ENCODE measurements at places on chromosomes 5 and 9.

DNA sequence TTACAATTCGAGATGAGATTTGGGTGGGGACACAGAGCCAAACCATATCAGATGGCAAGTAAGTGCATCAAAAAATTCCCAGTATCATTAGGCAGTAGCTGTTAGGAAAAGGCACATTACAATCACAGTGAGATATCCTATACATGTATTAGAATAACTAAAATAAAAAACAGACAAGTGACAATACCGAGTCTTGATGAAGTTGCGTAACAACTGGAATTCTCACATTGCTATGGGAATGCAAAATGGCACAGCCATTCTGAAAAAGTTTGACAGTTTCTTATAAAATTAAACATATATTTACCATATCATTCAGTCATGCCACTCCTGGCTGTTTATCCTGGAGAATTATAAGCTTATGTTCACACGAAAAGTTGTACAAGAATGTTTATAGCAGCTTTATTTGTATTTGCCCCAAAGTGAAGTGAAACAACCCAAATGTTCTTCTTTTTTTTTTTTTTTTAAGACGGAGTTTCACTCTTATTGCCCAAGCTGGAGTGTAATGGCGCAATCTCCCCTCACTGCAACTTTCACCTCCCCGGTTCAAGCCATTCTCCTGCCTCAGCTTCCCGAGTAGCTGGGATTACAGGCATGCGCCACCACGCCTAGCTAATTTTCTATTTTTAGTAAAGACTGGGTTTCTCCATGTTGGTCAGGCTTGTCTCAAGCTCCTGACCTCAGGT is 93.1 kb upstream of the TLE1 start:
- no peak for DNase-seq

- no peak for DNase-seq
Measured at GRCh38 chr5:76547891-76548524, 75.2 kb downstream of the F2RL2 start.

GRCh38 chr9:19469271-19469670 is 60.5 kb downstream of the ACER2 start:
- DNase-seq: no peak

DNA sequence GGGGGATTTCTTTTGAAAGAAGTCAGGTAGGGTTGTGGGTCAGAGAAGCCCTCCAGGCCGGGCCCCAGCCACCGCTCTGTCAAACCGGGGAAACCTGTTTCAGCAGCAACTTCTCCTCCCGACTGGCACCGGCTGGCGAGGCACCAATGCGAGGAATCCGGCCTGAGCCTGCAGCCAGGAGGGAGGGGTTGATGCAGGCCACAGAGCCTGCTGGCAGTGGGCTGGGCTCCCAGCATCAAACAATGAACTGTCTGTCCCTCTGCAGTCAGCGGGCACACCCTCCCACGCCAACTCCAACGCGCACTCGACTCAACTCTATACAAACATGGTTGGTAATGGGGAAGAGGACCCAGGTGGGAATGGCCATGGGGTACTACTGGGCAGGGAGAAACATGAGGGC is 12.1 kb downstream of the PCDH1 start:
- DNase-seq: no peak

- no peak for DNase-seq
Measured at GRCh38 chr9:127305838-127306226, 41.3 kb downstream of the GARNL3 start.

GRCh38 chr5:38151878-38152277 is 106.5 kb upstream of the EGFLAM start:
- DNase-seq: no peak

DNA sequence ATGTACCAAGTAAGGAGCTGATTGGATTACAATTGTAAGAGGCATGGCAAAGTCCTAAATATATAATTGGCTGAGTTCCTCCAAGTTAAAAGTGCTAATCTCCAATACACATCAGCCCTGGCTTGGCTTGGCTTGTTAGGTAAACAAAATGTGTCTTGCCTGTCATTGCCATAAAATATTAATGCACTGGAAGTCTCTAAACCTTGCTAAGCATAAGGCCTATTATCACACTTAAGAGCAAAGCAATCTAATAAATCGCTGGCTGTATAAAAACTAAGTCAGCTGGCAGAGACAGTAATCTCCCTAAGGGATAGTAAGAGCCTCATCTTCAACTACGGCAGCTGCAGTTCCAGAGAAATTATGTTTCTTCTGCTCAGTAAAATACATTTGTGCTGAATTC is 418.6 kb upstream of the GRAMD2B start:
- no peak for DNase-seq

GRCh38 chr5:112978836-112979235 is 2.2 kb downstream of the DCP2 start:
- no peak for DNase-seq

DNA sequence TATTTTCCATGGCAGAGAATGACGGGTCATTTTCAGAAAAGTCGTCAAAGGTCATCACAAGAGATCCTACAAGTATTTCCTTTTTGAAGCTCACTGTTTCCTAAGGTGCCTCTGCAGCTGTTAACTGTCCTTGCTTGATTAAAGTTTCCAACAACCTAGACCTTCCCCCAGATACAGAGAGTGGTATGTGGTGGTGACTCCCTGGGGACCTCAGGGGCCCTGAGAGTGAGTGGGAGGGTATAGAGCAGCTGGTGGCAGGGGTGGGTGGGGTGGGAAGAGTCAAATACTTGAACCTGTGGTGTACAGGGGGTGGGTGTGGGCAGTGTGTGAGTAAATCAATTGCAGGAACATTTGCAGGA is 1.6 kb upstream of the CD72 start:
- DNase-seq: no peak

GRCh38 chr9:8817335-8817734 is 1017.8 kb upstream of the DMAC1 start:
- DNase-seq: no peak

DNA sequence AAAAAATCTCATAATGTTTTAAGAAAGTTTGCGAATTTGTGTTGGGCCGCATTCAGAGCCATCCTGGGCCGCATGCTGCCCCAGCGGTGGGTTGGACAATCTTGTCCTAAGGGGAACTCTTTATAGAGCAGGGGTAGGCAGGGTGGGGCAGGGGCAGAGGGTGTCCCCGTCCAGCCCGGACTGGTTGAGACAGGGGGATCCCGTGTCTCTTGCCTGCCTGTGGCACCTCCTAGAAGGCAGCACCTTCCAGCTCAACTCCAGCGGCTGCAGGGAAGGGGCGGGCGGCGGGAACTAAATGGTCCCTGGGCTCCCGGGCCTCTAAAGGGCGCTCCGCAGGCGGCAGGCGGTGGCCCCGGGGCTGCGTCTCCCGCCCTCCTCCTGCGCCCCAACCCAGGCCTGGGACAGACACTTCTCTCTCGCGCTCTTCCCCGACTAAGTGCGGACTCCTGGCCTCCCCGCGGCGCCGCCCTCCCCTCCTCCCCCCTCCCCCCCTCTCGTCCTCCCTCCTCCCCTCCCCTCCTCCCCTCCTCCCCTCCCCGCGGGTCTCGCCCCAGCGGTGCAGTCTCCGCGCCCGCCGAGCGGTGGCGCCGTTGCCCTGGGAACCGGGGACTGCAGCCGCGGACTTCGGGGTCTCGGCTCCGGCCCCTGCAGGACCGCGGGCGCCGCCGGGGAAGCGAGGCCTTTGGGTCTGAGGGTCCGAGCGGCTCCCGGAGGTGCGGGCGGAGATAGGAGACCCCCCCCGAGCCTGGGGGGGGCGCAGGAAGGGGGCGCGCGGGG is 132.6 kb downstream of the MRPL36 start:
- DNase-seq: no peak

DNA sequence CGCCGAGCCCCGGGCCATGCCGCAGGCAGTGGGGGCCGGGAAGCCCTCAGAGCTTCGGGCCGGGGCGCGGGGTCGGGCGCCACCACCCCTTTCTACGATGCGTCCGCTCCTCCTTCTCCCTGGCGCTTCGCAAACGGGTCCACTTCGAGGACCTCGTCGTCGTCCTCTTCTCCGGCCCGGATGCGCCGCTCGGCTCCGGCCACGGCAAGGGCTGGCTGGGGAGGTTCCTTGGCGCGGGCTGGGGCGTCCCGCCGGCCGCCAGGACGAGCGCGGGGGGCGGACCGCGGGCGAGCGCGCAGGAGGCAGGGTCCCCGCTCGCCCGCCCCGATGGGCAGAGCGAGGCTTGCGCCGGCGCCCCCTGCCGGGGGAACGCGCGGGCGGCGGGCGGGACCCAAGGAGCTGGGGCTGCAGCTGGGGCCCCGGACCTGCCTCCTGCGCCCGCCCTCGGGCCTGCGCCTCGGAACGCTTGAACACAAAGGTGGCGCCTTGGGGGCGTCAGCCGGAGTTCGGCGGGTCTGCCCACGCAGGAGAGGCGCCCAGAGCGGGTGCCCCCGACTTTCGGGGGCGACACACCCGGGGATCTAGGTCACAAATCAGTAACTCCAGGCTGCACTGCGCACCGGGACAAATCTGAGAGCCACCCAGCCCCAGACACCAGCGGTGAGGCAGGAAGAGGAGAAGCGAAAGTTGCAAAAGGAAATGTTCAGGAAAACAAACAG is at the start of gene ROR2:
TSS of gene ROR2 (minus strand) at position 283 of the 719 bp plus-strand sequence.
- peak; percentile 32 for DNase-seq

- no peak for DNase-seq
Measured at GRCh38 chr9:137470785-137471184, 11.7 kb upstream of the NSMF start.

DNA sequence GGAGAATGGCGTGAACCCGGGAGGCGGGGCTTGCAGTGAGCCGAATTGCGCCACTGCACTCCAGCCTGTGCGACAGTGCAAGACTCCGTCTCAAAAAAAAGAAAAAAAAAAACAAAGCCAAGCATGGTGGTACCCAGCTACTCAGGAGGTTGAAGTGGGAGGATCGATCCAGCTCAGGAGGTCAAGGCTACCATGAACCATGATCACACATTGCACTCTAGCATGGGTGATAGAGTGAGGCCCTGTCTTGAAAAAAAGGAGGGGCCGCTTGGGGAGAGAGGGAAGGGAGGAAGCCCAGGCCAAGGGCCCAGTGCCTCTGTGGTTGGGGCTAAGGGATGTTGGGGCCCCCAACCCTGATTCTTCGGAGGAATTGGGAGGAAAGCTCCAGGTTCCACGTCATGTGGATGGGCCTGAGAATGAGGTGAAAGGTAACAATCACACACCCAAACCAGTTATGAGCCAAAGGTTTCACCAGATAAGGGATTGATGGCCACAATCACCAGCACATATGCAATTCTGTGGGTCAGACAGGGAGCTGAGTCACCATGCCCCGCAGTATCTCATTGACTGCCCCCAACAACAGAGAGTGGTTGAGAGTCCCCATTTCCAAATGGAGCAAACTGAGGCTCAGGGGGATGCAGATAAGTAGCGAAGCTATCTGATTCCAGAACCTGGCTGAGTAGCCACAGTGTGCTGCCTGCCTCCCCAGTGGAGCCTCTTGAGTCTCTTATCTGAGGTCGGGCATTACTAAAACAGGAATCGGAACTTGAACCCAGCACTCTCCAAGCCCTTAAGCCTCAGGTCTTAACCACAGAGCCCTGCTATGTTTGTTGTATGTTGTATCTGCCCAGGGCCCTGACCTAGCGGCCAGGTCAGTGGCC is 20.5 kb downstream of the SWI5 start:
- DNase-seq: no peak
